ENCODE measurements at places on chromosomes 11 and 22.
A peak's percentile ranks its signal among the peaks of the same experiment; 100 is the strongest.

DNA sequence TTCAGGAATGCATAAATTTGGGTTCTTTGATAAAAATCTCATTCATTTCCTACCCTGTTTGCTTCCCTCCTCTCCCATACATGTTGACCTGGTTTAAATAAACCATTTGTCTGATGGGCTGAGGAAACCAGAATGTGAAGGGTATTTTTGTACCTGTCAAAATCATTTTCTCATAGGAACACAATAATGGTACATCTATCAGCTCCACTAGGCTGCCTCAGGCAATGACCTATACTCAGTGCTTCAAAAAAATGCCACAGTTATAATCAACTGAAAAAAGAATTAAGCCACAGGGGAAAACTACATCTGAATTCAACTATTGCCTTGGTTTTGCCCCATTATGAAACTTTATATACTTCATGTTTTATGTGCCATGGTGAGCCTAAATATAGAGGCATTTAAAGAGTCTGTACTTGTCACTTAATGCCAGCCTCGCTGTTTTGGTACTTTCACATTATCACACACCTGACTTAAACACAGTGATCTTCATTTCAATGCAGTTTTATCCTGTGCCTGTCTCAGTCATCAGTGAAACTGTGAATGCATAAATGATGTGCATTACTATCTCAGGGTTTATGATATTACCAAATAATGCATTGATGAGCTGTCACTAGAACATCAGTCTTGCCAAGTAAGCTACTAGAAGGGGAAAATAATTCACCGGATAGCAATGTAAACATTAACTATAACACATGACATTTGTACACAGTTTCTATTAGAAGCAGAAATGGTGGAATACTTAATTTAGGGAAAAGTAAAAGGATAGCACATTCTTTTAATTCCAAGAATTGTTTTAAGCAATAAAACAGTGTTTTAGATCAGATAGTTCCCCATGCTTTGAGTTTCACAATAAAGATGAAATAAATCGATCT lies 92.7 kb downstream of the MSANTD4 start:
- no peak for DNase-seq

- peak; percentile 43 for DNase-seq
These were observed 67.3 kb upstream of the NUP50 start for GRCh38 chr22:45096256-45096907.

- DNase-seq, result peak; percentile 94
These were observed at the start of gene NEAT1 for GRCh38 chr11:65422633-65423515. Gene NEAT1 (plus strand): TSS chr11:65422798.

- DNase-seq, result no peak
These were observed 70.5 kb downstream of the LINC01488 start for GRCh38 chr11:69551963-69552362.

GRCh38 chr11:47216121-47216798 lies 1.5 kb downstream of the DDB2 start:
- peak; percentile 51 for DNase-seq

- no peak for DNase-seq
These were observed 50.5 kb downstream of the SWAP70 start for GRCh38 chr11:9714272-9714940.

DNA sequence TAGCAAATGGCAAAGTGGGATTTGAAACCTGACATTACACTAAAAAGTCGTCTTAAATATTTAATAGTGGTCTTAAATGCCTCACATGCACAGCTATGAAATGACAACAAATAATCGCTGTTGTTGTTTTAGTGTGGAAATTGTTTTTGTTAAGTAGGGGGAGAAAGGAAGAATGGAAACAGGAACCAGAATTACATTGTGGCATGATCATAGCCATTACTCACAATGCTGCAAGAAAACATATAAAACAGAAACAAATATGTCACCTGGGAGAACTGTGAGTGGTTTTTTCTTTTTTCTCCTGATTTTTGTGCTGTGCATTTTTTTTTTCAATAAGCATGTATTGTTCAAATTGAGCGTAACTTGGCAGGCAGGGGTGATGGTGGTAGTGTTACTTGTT lies 22.9 kb downstream of the FAM76B start:
- no peak for DNase-seq

DNA sequence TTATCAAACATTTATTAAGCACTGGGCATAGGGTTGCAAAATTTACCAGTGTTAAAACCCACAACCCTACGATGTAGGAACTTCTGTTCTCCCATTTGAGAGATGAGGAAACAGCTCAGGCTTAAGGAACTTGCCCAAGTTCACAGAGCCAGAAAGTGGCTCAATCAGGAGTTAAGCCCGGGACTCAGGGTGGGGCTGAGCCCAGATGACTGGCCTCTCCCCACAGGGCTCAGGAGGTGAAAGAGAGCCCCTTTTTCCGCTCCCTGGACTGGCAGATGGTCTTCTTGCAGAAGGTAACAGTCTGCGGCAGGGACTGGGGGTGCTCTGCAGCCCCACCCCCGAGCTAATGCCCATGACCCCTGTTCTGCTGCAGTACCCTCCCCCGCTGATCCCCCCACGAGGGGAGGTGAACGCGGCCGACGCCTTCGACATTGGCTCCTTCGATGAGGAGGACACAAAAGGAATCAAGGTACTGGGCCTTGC lies 5.6 kb upstream of the ANKRD13D start:
- DNase-seq, result no peak

DNA sequence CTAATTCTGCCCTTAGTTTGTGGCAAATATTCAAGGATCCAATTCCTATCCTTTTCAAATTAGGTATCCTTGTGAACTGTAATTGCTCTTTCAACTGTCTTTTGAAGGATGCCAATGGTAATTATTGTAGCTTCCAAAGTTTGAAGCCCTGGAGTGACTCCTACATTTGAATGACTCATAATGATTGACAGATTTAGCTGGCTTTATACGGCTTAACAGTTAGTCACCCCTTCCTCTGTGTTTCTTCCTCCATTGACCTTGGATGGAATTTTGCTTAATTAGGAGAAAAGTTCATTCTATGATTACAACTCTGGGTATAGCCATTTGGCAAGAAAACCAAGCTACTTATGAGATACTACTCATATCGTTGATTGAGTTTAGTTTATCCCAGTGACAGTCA lies 639.3 kb upstream of the KIRREL3 start:
- no peak for DNase-seq

- DNase-seq, result no peak
These were observed 2.6 kb downstream of the PHOX2A start for GRCh38 chr11:72241291-72241781.

- no peak for DNase-seq
These were observed 298.7 kb upstream of the ZC3H12C start for GRCh38 chr11:109794501-109794900.

- DNase-seq, result no peak
These were observed 216.1 kb downstream of the CASP12 start for GRCh38 chr11:104682206-104682605.

DNA sequence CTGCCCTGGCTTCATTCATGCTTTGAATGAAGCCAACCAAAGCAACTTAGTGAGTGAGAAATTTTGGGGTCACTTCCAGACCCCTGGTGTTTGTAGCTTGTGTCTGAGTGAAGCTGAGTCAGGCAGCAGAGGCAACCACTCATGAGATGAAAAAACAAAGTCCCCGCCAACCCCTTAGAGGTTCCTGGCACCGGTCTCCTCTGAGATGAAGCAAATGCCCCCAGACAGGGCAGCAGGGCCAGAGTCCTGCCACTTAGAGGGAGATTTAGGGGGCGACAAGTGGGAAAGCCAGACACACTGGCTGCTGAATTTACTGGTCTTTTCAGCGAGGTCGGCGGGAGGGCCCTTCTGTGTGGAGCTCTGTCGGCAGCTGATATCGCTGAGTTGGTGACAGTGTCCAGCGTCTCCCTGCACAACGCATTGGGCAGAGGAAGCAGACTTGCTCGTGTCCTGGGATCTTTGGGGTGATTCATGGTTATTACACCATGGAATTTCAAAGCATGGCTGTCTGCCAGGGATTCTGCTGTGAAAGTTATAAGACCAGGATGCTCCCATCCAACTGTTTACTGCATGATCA lies 482.6 kb downstream of the MIAT start:
- DNase-seq, result no peak

DNA sequence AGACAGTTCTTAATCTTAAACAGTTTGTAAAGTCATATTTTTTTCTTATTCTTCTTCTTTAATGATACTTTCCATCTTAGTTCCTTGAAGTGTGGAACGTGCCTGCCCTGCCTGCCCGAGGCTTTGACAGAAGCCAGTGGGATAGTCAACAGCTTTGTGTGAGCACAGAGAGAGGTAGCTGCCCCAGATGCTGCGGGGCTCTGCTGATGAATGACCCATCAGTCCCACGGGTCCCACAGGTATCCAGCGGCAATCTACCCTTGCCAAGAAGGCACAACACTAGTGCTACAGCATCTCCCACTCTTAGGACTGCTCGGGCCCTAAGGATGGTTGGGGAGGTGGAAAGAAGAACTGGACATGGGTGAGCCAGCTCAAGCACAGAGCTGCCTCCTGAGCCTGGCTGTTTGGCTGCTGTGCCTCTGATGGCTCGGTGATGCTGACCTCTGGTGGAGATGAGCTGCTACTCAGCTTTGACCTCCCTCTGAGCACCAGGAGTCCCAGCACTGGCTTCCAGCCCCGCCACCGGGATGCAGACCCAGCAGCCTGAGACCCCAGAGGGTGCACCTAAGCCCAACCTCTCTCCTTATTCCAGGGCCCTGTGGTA lies 11.8 kb upstream of the APLNR start:
- DNase-seq, result no peak

GRCh38 chr11:104322696-104323095 lies 158.7 kb upstream of the PDGFD start:
- DNase-seq, result no peak

- no peak for DNase-seq
These were observed 29.4 kb downstream of the CCDC90B start for GRCh38 chr11:83256602-83257340.

GRCh38 chr11:60873533-60873932 lies 6.2 kb downstream of the ZP1 start:
- no peak for DNase-seq

GRCh38 chr22:44328762-44329161 lies 16.0 kb upstream of the SHISAL1 start:
- DNase-seq, result no peak

DNA sequence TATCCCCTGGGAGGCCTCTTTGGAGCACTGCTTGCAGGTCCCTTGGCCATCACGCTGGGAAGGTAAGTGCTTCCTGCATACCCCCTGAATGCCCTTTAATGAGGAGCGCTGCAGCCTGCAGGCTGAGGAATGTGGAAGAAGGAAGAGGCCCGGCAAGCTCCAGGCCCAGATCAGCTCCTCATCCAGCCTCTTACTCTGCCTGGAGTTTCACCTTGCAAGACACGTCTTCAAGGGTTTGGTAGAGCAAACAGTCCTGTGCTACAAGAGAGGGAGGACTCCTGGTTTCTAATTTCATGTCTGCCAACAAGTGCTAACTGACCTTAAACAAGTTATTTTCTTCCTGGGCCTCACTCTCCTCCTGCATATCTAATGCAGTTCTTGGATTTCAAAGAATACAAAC lies 10.9 kb downstream of the SLC2A11 start:
- DNase-seq, result no peak

DNA sequence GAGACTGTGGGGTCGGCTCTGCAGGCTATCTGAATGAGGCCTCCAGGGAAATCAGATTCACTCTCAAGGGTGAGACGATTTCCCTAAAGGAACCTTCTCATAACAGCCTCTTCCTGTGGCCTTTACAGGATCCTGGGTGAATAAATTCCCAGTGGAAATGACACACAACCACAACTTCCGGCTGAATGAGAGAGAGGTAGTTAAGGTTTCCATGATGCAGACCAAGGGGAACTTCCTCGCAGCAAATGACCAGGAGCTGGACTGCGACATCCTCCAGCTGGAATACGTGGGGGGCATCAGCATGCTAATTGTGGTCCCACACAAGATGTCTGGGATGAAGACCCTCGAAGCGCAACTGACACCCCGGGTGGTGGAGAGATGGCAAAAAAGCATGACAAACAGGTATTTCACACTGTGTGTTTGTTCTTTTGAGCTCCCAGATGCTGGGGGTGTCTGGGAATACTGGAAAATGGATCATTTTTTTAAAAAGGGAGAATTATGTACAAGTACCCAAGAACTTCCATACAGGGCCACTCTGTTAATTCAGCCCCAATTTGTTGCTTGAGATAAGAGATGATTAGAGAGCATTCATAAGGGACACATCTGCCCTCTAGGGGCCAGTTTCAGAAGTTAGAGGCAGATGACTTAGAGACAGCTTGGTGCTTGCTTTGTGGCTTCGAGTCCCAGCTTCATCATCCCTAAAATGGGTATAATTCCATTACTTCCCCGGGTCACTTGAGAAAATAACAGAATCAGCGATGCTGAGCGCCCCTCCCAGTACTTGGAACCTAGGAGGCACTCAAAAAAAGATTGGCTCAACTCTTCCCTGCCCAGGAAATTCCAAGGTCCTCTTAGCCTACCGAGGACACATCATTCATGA lies 10.2 kb downstream of the SERPIND1 start:
- DNase-seq, result peak; percentile 8

DNA sequence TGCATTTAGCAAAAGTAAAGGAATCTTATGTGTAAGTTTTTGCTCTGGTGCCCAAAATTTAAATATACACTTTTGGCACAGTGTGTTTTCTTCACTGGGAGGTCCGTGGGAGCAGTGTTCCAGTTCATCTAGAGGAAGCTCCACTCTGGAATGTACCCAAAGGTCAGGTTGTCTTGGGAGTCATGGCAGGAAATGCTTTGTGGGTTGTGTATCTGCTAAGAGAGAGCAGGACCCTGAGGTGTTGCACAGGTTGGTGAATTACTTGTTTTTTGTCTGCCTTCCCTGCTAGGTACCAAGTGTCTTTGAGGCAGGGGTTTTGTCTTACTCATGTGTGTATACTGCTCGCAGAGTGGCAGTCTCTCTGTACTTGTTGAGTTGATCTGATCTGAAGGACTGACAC lies 37.3 kb downstream of the DIXDC1 start:
- DNase-seq, result no peak

- no peak for DNase-seq
These were observed 33.5 kb upstream of the RTL6 start for GRCh38 chr22:44531487-44531886.

DNA sequence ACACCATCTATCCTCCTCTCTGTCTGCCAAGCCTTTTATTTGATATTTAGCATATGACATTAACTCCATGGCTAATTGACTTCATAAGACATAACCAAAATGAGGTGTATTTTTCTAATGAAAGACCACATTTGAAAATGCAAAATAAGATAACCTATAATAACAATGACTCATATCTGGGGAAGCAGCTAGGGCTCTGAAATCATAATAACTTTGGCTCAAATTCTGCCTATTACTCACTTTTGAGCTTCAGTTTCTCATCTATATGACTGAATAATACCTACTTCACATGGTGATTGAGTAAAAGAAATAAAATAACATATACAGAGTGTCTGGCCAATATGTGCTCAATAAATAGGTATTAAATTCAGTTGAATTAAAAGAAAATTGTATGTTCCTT lies 1419.8 kb upstream of the TENM4 start:
- DNase-seq, result no peak
